NCI-H1092 (cell line): ENCODE measurements at places on chromosomes 1 and 21.

DNA sequence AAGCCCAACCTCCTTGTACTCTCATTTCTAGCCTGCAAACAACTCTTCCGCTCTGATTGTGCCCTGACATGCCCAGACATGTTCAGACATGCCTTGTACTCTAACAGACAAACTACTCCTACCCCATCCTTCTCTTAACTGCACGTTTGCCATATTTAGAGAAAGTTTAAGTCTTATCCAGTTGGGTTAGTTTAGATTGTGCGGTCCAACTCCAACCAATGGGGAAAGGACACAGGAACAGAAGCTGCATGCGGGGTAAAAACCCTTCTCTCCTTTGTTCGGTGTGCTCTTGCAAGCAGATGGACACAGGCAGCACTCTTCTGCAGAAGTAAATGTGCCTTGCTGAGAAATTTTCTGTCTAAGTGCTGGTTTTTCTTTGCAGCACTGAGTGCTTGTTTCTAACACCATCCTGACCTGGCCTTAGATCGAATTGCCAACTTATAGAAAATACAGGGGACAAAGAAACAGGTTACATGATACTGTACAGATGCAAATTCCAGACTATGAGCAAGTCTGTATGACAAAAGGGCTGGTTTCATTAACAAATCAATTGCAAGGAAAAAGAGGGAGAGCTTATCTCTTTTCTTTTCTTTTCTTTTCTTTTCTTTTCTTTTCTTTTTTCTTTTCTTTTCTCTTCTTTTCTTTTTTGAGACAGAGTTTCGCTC is 35.8 kb upstream of the IFNGR2 start:
- DNase-seq, result no peak

- DNase-seq, result no peak
These were observed 5.8 kb downstream of the DCAF8 start for GRCh38 chr1:160256396-160257046.

DNA sequence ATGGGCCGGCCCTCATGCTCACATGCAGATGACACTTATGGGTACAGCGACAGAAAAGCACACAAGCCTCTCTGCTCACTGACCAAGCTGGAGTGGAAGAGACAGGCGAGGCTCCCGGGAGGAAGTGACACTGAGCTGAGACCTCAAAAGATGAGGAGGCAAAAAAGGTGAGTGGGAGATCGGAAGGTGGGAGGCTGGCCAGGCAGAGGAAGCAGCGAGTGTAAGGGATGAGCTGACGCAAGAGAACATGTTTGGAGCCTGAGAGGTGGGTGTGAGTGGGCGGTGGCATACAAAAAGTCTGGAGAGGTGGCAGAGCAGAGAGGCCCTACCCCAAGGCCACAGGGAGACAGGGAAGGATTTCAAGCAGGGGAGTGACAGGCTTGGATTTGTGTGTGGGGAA is 18.2 kb upstream of the CDCP2 start:
- DNase-seq, result no peak

- DNase-seq, result no peak
These were observed 71.4 kb downstream of the CCDC18 start for GRCh38 chr1:93251966-93252365.

- DNase-seq, result no peak
These were observed 6.7 kb downstream of the POFUT2 start for GRCh38 chr21:45280969-45281368.

DNA sequence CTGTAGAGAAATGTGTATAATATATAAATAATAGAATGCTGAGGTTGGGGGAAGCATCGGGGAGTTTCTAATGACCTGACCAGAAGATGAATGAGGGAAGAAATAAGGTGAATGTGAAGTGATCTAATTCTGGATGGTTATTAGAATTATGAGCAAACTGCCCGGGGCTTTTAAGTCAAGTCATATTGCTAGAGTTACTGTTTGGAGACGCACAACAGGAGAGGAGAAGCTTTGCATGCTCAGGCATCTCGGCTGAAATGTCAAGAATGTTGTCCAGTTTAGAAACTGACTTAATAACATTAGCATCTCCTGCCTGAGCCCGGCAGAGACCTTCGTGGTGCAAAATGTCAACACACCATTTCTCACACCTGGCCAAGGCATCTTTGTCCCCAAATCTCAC is 119.1 kb downstream of the RRAGC start:
- DNase-seq, result no peak

- DNase-seq, result no peak
These were observed 24.7 kb downstream of the TNFRSF9 start for GRCh38 chr1:7915826-7916500.

DNA sequence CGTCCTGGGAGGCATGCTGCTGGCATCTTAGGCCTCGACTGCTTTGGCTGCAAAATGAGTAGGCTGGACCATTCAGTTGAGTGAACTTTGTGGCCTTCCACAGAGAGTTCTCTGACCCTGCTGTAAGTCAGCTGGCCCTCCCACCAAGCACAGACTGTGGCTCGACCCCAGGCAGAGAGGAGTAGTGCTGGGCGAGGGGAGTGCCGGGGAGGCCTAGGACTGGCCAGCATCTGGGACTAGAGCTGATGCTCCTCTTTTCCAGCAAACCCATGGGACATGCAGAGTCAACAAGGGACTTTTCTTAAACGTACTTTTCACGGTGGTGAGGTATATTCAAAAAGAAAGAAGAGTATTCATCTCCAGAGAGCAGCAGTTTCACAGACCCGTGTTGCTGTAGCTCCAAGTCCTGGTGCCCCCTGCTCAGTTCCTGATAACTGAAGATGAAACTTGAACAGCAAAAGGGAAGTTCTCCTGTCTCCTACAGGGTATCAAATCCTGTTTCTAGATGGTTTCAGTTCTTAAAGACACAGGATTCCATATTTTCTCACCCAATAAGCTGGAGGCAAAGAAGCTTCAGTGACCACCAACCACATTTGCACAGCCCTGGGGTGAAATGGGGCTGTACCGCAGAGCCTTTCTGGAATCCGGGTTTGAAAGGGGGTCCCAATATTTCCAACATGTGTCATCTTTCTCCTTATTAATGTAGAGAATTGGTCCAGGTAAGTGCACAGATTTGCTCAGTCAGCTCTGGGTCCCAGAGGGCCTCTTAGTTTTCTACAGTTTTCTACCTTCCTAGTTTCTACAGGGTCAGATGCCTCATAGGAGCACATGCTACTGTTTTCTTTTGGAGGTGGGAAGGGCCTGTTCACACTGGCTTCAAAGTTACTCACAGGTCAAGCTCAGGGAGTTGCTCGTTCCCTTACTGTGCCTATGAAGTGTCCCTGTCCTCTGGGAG is 20.9 kb downstream of the BATF3 start:
- no peak for DNase-seq

DNA sequence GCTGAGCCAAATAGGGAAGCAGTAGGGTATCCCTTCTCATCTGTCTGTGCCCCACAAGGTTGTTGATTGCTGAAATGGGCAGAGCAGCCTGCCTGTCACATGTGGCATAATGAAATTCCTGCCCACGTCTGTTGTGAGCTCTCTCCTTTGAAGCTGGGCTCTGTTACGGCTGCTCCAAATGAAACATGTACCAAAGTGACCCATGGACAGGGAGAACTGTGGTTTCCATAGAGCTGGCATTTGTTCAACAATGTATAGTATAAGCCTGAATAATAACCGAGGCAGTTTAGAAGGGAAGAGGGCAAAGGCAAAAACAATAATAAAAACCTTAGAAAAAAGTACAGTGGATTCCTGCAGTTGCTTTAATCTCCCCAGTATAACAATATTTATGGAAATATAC is 149.7 kb downstream of the LYPLAL1 start:
- DNase-seq, result no peak

- no peak for DNase-seq
These were observed 15.7 kb upstream of the C1orf146 start for GRCh38 chr1:92201973-92202372.

GRCh38 chr1:208084220-208084619 is 160.0 kb downstream of the PLXNA2 start:
- no peak for DNase-seq

DNA sequence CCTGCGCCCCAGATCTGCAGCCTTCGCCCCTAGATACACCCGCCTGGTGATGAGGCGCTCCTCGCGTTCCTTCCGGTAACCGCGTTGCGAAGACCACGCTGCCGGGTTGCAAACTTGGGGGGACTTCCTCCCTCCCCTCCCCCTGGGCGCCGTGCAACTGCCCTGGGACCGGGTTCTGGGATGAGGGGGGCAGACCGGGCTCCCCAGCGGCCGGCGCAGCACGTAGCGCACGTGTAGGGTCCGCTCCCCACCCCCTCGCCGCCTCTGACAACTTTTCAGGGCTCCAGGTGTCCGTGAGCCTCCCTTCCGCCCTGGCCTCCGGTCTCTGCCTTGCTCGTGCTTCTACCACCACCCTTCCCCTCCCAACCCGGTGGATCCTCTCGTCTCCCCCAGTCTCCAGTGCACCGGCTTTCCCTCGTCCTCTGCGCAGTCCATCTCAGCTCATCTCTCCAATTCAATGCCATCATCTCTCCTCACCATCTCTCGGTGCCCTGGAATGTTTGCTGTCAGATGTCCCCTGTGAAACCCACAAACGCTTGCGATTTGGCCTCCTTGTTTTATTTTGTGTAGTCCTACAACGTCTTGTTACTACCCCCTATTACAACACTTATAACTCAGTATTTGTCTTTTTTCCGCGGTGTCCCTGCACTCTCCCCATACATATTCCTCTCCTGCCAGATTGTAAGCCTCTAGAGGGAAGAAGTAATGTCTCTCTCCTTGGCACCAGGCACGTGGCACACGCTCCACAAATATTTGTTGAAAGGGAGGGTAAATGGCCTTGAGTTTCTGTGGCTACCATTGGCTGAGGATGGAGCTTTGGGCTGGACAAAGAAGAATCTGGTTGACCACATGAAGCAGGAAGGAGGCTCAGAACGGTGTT is 782 bp downstream of the PCAT6 start:
- DNase-seq, result no peak
